Stimulated activated CD8-positive, alpha-beta memory T cell treated with anti-CD3 and anti-CD28 coated beads, Interleukin-2, amount 100 ng/mL, for 48 hours (primary cell): ENCODE measurements at places on chromosomes 16 and 17.

GRCh38 chr17:52140601-52141000 lies 17.9 kb downstream of the CA10 start:
- DNase-seq: no peak

DNA sequence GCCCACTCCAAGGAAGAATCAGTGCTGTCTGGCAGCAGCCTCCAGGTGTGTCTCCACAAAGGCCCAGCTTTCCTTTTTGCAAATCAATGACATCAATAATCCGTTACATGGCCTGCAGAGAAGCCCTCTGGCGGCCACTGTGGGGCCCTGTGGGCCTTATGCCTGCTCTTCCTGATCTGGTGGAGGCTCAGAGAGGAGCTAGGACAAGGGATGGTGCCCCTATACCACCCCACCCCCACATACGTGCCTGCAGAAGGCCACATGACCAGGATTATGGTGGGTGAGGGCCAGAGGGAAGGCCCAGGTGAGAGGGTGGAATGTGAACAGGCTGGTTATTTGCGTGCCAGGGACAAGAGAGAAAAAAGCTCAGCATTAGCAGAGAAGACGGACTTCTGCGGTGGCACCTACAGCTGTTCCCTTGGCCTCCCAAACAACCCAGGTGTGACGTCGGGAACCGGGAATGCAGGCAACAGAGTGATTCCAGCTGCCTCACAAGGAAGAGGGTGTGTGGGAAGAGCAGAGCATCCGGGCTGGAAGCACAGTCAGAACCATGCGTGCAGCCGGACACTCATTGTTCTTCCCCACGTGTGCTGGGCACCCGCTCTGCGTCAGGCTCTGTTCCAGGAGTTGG lies 22.5 kb downstream of the EIF4A3 start:
- DNase-seq: no peak

DNA sequence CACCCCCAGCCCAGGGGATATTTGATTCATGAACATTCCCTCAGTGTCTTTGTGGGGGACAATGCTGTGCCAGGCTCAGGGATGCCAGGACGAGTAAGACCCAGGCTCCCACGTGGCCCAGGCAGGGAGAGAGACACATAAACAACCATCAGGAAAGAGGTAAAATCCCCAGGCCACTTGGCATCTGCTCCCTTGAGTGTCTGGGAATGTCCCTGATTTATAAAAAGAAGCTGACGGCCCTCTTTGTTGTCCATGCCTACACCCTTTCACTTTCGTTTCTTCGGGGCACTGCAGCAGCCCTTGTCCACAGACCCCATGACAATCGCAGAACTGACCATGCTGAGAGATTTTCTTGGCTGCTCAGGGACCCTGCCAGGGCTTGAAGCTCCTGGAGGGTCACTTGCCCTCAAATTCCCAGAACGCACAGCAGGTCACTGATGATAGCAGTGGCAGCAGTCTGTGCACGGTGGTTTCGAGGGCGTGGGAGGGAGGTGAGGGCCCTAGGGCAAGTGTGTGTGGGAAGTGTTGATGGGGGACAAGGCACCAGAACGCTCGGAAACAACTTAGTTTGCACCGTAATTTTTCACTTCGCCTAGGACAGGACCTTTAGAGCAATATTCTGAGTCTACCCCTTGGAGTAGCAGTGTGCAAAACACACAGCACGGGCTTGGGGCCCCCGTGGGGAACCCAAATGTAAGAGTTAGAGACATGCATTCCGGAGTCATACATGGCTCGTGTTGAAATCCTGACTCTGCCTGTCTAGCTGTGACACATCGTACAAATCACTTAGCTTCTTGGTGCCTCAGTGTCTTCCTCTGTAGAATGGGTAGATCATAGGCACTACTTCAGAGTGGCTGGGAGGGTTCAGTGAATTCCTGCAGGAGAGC lies 4.7 kb downstream of the NOD2 start:
- DNase-seq: peak; percentile 51

GRCh38 chr17:83127431-83128160 lies 48.2 kb downstream of the METRNL start:
- no peak for DNase-seq

DNA sequence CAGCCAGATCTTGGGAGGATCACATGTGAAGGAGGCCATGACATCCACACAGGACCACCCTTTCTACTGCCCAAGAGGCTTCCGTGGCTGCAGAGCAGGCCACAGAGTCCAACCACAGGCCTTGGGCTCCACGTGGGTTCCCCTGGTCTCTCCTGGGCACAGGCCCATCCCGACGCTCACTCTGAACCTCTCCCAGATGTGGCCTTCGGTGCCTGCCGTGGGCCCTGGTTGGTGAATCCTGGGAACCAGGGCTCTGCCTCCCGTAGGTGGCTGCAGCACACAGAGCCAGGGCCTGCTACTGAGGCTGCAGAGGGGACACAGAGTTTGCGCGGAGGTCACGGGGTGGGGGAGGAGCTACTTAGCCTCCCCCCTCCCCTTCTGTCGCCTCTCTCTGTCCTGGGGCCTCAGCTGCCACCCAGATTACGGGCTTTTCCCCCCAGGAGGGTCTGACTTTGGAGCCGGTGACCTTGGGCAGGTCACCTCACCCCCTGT lies 55.3 kb downstream of the ZFPM1 start:
- DNase-seq: no peak

DNA sequence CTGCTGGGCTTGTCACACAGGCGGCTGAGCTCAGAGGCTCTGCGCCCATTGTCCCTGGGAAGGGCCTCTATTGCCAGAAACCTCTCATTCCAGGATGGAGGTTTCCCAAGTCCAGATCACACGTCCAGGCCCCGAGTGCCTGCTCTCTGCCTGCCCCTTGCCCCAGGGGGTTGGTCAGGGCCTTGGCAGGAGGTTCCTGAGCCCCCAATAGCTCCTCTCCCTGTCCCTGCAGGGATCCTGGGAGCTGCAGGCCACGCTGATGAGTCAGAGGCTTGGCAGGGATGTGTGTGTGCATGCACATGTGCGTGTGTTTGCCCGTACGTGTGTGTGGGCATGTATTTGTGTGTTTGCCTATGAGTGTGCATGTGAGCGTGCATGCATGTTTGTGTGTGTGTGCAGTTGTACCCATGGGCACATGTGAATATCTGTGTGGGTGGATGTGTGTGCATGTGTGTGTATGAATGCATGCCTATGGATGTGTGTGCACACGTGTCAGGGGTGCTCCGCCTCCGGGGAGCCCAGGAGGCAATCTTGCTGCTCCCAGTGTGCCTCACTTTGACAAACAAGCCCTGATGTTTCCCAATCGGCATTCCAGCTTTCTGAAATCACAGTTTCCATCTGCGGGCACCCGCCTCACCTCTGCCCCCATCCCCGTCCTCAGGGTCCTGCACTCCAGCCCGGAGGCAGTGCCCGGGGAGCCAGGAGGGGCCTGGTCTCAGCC lies 98.4 kb upstream of the GSE1 start:
- no peak for DNase-seq

GRCh38 chr16:53960050-53960812 lies 256.3 kb downstream of the FTO start:
- no peak for DNase-seq

GRCh38 chr16:53065461-53066061 lies 10.8 kb downstream of the CHD9 start:
- no peak for DNase-seq

DNA sequence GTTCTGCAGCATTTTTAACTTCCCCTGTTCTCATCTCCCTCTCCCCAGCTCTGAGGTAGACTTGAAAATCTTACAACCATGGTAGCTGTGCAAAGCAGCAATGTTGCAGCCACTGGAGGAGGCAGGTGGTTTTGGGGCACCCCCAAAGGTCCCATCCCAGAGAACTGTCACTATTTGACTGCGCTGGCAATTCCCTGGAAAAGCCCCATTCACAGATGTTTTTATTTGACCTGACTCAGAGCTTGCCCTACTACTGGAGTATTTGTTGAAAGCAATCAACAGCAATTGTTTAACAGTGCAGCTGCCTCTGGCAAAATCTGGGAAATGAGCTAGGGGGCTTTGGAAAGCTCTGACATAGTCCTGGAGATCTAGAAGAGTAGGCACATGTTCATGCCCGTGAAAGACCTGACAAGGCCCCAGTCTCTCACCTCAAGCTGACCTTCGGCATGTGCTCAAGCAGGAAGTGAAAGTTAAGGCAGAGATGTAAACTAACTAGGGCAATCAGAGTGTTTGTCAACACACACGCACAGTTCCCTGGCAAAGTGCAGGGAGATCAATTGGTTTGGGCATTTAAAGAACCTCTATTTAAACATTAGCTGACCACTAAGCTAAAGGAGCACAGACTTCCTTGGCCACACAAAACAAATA lies 19.7 kb upstream of the PIK3R5 start:
- DNase-seq: no peak

- DNase-seq: peak; percentile 92
Measured at GRCh38 chr17:42561897-42562387, at the start of gene COASY. TSS of gene COASY (plus strand) at chr17:42562148. CDS start at chr17:42562623, 475 bp downstream.

GRCh38 chr16:65767125-65767524 lies 599.4 kb upstream of the CDH5 start:
- no peak for DNase-seq

DNA sequence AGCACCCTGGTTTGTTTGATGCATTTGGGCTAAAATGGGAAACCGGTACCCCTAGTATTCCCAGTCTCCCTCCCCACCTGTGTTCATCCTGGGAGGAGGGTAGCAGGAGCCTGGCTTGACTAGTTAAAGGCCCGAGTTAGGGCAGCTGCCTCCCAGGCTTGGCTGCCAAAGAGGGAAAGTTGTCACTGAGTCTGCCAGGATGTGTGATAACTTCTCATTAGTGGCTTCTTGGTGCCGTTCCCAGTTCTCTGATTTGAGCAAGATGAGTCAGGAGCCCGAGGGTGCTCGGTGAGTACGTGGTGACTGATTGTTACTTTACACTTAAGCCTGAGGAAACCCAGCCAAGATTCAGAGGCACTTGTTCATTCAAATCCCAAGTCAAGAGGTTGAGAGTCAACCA lies 2.5 kb downstream of the KRT32 start:
- no peak for DNase-seq

GRCh38 chr16:12293913-12294312 lies 317.4 kb downstream of the SNX29 start:
- DNase-seq: no peak

DNA sequence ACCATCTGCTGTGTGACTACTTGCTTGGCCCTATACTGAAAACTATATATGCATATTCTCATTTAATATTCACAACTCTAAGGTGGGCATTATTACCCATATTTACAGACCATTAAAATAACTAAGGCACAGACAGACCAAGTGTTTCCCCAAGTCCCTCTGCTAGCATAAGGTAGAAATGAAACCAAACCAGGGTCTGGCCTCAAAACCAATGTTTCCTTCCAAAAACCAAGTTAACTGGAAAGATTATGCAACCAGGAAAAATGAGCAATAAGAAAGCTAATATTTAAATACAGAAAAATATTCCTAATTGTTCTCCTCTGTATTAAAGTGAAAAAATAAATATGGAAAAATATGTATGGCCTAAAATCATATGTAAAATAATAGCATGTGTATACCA lies 50.1 kb downstream of the XPO6 start:
- DNase-seq: no peak

GRCh38 chr17:31385428-31386285 lies 5.8 kb upstream of the RAB11FIP4 start:
- no peak for DNase-seq

DNA sequence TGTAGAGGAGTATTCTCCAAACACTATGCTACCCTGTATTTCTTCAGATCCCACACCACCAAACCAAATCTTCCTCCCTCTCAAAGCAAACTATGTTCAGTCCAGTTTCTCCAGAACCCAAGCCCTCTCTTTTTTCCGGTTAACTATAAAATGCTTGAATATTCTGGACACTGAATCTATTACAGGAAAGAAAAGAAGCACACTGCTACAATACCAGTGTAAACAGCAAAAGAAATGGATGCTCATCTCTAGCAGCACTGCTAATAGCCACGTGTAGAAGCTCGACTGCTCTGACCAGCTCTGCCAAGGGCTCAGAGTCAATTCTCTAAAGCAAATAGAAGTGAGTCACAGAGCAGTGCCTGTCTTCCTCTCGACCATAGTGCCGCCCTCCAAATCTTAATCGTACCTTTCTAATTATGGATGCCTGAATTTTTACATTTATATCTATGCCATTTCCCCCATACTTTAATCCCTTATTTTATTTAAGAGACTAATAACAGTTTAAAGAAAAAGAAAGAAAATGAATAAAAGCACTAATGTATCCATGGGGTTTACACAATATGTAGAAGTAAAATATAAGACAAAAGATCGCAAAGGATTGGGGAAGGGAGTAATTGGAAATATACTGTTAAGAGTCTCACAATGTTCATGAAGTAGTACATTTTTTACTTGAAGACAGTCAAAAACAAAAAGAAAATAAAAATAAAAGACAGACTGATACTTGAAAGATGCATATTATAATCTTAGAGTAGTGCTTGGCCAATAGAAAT lies 154.5 kb downstream of the PARN start:
- no peak for DNase-seq

DNA sequence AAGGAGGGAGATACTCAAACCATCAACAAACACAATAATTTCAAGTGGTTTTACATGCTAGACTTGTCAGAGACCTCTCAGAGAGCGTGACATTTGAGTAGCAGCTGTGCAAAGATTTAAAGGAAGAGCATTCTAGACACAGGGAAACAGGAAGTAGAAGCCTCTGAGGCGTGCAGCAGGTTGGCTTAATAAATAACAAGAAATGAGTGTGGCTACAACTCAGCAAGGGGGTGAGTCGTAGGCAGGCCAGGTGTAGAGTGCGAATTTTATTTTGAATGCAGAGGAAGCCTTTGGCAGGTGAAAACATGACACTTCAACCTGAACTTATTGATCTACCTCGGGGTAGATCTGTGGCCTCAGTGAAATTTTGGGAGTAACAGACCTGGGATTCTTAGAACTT lies 73.2 kb upstream of the MRTFB start:
- no peak for DNase-seq

DNA sequence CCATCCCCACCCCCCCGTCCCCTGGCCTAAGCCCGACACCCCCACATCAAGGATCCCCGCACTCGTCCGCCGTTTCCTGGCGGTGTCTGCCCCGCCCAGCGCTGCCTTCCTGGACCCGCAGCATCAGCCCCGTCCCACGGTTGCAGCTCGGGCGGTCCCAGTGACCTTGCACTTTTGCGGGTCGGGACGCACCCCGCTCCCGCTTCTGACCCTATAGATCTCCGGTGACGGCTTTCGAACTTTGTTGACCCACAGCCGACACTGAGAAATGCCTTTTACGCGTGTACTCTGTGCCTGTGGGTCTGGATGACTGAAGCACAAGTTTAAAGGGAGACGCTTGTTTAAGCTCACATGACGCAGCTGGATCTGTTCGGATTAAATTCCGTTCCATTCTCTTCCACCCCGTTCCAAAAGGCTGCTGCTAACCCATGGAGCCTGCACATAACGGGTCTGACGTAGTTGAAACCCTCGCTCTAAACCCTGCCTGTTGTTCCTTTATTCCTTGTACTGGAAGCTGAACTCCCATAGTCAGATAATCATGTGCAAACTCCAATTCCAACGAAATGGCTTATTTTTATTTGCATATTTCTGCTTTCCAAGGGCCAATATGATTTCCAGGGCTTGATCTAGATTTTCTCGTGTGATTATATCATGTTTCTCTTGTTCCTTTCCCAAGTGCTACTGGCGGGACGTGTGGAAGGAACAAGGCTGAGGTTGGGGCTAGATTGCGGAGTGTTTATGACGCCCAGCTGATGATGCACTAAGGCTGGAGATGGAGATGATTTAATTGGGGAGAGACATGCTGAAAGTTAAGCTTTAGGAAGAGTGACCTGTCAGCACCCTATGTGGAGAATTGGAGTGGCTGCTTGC lies 834 bp downstream of the FLYWCH1 start:
- no peak for DNase-seq
